ENCODE measurements at places on chromosomes 2 and 18. TPM values are rescaled to one million over a fixed set of nuclear protein-coding genes. Genes with fewer than 3 reads are reported as not detected.

- no peak for DNase-seq
Observed at GRCh38 chr2:115414466-115414865, 972.0 kb downstream of the DPP10 start.

DNA sequence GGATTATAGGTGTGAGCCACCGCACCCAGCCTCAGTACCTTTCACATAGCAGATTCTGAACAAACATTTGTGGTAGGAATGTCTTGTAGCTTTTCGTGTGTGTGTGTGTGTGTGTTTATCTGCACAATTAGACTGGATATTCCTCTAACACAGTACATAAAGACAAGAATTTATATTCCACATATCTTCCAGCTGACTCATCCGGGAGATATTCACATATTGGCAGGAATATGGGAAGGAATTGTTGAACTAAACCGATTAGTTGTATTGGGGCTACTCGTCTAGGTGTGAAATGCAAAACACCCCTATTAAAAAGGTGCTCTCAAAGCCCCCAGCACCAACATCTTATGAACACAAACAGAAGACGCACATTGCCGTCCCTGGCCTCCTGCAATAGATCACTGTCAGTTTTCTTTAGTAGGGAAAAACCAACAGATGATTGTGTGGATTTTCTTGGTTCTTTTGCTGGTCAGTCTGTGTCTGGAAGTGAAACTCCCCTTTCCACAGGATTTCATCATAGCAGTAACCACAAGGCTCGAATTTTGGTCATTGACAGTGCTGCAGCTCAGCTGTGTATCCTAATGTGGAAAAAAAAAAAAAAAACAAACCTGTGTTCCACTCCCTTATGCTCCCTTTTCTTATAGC lies 208.5 kb upstream of the ACVR2A start:
- no peak for DNase-seq

- no peak for DNase-seq
Observed at GRCh38 chr2:160657196-160657595, 163.6 kb upstream of the RBMS1 start.

DNA sequence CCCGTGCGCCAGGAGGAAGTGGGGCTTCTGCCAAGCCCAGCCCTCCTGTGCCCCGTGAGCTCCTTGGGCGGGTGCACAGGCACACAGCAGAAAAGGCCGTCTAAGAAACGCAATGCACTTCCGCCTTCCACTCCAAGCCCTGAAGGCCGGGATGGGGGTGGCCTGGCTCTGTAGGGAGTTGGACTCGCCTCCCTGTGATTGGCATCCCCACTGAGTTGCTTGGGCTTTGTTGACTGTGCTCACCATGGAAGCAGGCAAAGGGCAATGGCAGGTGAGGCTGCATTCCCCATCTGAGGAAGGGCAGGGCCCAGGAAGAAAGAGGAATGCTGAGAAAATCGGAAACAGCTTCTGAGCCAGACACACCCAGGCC lies 66.8 kb downstream of the CRACDL start:
- no peak for DNase-seq

DNA sequence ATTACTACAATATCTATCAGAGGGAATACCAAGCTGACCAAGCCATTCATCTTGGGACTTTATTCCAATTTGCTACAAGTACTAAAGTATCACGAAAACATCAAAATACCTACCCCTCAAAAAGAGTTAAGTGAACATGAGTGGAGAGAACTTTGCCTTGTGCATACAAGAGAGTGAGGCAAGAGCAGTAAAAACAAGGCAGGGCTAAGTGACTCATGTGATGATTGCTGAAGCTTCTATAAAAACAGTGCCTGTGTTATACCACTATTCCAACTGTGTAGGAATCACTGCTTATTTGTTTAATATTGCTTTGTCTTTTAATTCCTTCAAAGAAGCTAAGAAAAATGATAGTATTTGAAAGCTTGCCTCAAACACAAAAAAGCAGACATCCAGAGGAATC lies 61.2 kb downstream of the FARSB start:
- no peak for DNase-seq

DNA sequence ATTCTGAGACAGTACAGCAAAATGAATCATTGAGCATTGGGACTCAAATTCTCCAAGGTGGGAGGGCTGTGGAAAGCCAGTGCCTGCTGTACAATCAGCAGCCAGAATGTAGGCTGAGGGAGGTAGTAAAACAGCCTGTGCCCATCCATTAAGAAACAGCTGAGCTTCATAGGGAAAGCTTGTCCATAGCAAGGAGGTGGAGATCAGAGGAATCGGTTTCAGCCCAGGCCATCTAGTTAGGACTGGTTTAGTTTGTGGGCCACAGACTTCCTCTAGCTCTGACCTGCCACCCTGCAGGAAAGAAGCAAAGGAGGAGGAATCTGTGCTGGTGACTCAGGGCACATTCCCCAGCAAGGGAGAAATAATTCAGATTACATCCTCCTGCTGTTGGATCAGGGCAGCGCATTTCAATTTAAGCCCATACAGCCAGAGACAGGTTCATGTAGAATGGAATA lies 333.4 kb downstream of the SETBP1 start:
- DNase-seq, result no peak

GRCh38 chr2:35741556-35741955 lies 614.0 kb upstream of the CRIM1 start:
- no peak for DNase-seq

DNA sequence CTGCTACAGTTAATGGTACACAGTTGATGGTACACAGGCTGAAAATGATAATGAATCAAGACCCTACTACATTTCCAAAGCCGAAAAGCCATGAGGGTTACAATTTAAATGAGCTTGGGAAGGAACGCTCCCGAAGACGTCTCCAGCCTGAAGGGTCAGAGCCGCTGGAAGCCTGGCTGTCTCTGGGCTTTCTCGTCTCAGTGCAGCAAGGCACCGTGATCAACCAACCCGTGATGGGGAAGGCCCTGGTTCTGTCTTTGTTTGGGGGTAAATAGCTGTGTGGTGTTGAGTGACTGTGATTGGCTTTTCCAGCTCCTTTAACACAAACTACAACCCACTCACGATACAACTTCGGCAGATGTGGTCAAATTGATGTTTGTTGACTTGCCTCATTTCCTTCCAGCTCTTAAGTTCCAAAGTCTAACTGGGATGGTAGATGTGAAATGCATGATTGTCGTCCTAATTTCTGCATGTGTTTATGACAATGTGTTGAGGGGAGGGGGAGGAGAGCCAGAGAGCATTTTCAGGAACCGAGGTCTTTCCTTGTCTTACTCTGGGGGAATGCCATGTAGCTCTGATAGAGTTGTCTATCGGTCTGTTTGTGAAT lies 59.9 kb upstream of the EML6 start:
- DNase-seq, result no peak

- DNase-seq, result no peak
Observed at GRCh38 chr2:97774425-97774824, 61.0 kb downstream of the ZAP70 start.

DNA sequence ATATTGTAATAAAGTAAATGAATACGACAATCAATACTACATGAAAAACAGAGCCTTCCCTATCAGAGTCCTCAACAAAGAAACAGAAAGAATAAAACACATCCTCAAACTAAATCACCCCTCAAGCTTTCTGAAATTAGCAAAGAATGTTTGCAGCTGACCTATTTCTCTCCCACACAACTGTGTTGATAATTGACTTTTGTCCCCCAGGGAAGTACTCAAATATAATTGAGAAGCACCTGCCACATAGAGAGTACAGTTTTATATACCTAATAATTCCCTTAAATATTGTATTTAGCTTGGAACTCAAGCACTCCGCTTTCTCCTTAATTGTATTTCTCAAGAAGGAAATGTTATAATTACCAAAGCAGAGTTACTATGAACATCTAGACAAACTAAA lies 12.6 kb downstream of the CACNB4 start:
- DNase-seq, result no peak

ALPP gene
- not detected for total RNA-seq

- DNase-seq, result no peak
Observed at GRCh38 chr2:223554923-223555322, 47.2 kb downstream of the SCG2 start.

DNA sequence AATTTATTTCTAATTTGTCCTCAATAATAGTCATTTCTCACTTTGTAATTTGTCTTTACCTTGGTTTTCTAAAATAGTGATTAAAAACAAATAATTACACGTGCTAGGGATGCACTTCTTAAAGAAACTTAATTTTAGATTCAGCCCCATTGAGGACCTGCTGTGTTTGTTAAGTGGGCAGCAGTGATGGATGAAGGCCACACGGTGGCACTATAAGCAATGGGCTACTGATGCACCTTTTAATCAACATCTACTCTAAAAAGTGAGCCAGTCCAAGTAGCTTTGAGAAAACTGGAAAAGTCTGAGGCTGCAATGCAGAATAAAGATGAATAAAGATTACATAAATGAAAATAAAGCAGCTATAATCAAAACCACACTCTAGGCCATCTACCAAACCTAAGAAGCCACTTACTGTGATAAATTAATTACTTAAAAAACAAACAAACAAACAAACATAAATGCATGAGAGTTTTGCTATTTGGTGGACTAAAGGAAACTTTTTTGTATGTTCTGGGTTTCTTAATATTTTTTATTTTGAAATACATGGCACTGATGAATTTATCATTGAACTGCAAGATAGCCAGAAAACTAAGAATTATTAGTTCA lies 89.3 kb downstream of the PDE11A start:
- DNase-seq, result no peak

HRH4 gene
- total RNA-seq, result 0.84 TPM

DNA sequence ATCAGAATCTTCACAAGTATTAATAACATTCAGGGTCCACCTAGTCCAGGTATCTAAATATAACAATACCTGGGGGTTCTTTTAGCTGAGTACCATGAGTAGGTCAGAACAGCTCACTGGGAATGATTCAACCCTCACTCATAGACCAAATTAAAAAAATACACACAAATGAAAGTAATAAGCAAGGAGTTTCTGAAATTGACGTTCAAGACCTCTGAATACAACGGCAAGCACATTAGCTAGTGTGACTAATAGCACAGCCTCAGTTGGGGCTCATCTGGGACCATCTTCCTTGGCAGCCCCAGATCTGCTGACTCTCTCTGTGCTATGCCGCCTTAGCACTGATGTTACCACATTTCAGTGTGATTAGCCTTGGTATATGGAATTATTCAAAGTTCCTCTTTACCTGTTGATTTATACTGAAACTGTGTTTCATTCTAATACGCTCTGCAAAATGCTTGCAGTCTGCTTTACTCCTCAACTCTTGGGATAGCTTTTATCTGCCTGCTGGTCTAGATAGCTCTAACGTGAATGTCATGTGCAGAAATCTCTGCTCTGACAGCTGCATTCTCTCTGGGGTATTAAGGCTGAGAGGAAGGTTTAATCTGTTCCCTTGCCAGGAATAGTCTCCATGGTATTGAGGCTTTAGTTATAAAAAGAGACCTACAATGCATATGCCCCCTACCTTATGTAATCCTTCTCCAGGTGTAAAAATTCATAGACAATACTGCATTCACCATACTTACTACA lies 153.3 kb downstream of the METTL4 start:
- no peak for DNase-seq

- no peak for DNase-seq
Observed at GRCh38 chr2:1518867-1519530, 105.7 kb downstream of the TPO start.

UGT1A9 gene
- not detected for total RNA-seq

- DNase-seq, result no peak
Observed at GRCh38 chr18:32243358-32243757, 53.5 kb downstream of the MEP1B start.

NOL4 gene
- 0.79 TPM for total RNA-seq

GRCh38 chr2:165575044-165575615 lies 105.6 kb downstream of the CSRNP3 start:
- DNase-seq, result no peak

GRCh38 chr2:155070489-155070888 lies 372.0 kb downstream of the KCNJ3 start:
- DNase-seq, result no peak

GPAT2 gene
- total RNA-seq, result 17.2 TPM

- no peak for DNase-seq
Observed at GRCh38 chr18:31667185-31667584, 17.2 kb downstream of the B4GALT6 start.

DNA sequence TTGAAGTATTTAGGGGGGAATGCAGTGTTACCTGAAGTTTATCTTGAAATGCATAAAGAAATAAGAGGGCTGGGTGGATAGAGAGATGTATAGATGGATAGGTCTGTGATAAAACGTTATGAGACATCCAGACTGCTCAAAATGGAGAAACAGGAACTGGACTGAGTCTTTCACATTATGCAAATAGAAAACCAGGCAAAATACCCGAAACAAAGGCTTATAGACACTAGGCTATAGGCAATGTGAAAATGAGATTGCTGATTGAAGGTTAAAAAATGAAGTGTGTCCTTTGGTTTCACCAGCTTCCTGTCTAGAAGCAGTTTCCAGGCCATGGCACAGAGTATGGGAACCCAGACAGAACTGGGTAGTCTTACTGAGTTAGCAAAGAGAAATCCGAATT lies 24.9 kb upstream of the SLC3A1 start:
- no peak for DNase-seq

DNA sequence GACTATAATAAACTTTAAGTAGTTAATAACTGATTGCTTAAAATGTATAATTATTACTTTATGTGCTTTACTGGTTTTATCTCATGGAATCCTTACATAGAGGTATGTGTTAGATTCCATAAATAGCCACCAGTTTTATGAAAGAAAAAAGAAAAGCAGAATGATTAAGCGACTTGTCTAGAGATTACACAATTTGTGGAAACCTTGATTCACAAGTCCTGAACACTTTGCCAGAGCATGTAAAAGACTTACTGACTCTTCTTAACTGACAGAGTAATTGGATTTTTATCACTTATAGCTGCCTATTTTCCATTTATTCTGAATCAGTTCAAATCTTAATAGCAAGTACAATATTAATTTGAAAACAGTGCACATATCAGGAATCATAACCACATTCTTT lies 448.7 kb upstream of the NETO1 start:
- no peak for DNase-seq

DNA sequence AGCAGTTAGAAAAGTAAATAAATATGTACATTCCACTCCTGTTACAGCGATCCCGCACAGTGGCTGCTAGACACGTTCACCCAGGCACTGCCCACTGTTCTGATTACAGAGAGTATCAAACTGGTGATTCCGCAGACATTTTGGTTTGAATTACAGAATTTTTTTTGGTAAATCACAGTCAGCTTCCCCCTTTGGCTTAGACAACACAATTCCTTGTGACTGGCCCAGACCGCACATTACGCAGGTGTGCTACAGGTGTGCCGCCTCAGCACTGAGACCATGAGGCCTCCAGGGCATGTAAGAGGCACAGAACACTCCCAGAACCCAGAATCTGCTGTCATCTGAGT lies 112.3 kb downstream of the PXDN start:
- no peak for DNase-seq

Data from omental fat pad (tissue), 4 donors.